ENCODE measurements at places on chromosomes 7 and 10.

DNA sequence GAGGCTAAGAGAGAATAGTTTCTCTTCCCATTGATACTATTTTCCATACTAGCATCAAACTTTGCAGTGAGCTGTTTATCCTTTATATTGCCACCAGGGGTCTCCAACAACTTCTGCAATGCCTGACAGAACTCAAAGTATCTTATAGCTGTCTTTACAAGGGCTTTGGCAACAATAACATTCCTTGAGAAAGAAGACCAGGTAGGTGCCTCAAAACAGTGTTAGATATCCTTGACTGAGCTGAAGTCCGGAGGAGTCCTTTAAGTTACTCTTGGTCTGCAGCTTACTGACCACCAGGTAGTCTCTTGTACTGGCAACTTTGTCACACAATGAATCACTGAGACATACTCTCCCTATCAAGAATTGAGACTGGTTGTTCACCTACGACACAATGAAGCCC is 30.0 kb upstream of the TES start:
- DNase-seq = no peak

GRCh38 chr7:90595801-90596670 is at the start of gene CDK14:
CDK14 (plus strand) TSS chr7:90596321; CDS start chr7:90596628, 307 bp downstream.
- DNase-seq = peak; percentile 95

DNA sequence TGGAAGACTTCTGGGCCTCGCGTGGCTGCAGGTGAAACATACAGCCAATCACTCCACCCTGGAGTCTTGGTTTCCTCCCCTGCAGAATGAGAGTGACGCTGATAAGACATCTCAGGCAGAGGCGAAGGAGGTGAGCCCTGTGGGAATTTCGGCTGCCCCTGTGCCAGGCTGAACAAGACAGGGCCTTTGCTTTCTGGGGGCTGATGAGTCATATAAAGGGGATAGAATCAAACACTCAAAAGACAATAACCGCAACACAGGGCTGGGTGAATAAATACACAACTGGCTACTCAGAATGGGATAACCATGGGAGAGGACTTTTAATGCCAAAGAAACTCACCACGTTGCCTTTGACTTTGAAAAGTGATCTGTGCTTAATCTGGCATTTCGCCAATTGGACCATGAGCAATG is 143.8 kb downstream of the KCNMA1 start:
- no peak for DNase-seq

GRCh38 chr7:26950889-26951288 is 86.5 kb upstream of the SKAP2 start:
- no peak for DNase-seq

- no peak for DNase-seq
Measured at GRCh38 chr10:97047083-97047736, 138.5 kb downstream of the SLIT1 start.

DNA sequence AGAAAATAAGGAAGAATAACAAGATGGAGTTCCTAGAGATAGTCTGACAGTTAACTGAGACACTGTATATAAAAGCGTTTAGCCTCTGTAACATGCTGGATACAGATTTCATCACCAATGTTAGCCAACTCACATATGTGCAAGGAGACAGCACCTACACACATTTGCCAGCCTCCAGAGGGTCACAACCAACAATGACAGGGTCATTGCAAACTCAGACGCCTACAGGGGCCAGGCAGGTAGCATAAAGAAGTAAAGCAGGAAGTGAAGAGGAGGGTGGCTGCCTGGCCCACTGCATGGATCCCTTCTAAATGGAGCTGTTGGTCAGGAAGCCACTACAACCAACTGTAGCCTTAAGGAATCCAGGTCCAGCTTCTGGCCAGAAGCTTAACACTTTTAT is 50.4 kb downstream of the NRAP start:
- DNase-seq = no peak

GRCh38 chr10:79404690-79405131 is 40.7 kb downstream of the ZCCHC24 start:
- DNase-seq = peak; percentile 77

- no peak for DNase-seq
Measured at GRCh38 chr10:85621562-85621961, 745.0 kb downstream of the GRID1 start.

GRCh38 chr10:13706604-13707003 is 119.8 kb downstream of the PRPF18 start:
- DNase-seq = no peak

GRCh38 chr7:8277394-8277982 is 15.5 kb upstream of the ICA1 start:
- DNase-seq = no peak

- DNase-seq = no peak
Measured at GRCh38 chr7:46071076-46071475, 150.0 kb upstream of the IGFBP3 start.

- no peak for DNase-seq
Measured at GRCh38 chr7:71429083-71429482, 297.1 kb downstream of the GALNT17 start.

DNA sequence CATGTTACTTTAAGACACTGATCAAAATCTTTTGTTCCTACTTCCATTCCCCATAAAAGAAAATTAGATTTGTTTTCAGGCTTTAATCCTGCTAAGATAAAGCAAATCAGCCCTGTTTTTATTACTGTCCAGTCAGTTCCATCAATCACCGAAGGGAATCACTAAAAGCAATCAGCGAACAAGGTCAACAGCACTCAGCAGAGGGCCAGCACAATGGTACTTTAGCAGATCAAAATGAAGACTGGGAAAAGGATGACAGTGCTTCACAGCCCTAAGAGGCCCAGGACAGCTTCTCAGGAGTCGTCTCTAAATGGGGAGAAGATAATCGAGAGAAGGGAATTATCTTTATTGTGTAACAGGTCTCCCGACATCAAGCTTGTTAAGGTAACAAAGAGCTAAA is 32.7 kb downstream of the SEM1 start:
- no peak for DNase-seq

GRCh38 chr7:155231241-155231800 is 66.4 kb upstream of the INSIG1 start:
- no peak for DNase-seq

DNA sequence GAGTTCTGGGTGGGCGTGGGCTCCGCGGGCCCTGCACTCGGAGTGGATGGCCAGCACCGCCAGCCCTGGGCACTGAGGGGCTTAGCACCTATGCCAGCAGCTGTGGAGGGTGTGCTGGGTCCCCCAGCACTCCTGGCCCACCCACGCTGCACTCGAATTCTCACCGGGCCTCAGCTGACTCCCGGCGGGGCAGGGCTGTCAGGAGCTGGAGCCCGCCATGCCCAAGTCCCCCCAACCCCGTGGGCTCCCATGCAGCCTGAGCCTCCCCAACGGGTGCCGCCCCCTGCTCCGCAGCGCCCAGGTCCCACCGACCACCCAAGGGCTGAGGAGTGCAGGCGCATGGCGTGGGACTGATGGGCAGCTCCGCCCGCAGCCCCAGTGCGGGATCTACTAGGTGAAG is 93.1 kb downstream of the SLC25A13 start:
- peak; percentile 88 for DNase-seq

GRCh38 chr7:25068502-25069213 is 56.4 kb downstream of the CYCS start:
- DNase-seq = no peak

GRCh38 chr7:110800984-110801383 is 289.9 kb upstream of the LRRN3 start:
- DNase-seq = no peak

- no peak for DNase-seq
Measured at GRCh38 chr10:75236178-75236825, 545 bp upstream of the COMTD1 start.

- DNase-seq = no peak
Measured at GRCh38 chr7:157436763-157437480, 100.1 kb downstream of the DNAJB6 start.

DNA sequence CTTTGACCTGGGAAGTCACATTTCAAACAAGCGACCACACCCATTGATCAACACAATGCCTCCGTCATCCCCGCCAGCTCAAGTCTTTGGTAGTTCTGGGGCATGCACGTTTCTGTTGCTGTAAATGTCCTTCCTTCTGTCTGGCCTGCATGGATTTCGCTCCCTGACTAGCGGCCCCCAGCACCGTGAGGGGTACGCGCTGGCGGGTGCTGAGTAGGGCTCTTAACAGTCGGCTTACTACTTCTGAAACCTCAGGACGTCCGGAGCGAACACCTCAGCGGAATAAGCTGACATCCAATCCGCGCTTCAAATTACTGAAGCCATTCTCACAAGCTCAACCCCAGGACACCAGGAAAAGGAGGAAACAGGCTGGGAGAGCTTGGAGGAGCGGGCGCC is 505 bp downstream of the NUDCD3 start:
- DNase-seq = no peak

DNA sequence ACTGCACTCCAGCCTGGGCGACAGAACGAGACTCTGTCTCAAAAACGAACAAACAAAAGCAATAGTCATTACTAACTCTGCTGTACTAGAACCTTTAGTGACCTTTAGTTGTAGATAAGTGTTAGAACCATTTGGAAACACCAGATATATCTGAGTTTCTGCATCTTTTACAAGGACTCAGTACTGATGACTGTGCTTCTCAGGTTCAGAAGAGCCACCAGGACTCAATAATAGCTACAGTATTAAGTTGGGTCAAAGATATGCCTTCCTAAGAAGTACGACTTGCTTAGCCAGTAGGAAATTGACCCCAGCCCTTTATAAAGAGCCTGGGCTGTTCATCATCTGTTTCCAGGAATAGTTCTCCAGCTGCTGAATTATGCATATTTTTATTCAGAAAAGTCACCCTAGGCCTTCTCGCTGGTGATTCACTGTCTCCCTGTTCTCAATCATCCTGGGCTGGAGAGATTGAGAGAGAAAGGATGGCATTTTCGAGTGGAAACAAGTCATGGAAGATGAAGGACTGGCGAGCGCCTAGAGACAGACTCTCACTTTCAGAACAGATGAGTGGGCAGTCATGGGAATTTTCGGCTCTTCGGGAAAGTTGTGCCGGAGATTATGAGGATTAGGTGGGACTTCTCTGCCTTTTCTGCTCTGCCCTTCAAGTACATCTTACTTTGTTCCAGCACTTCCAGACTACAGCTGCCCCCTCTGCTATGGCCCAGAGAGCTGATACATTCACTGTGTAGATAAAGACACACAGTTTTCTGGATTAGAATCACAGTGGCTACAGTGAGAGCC is 316.1 kb downstream of the CCDC3 start:
- DNase-seq = no peak

GRCh38 chr7:106248600-106248999 is 36.2 kb downstream of the NAMPT start:
- DNase-seq = no peak

- no peak for DNase-seq
Measured at GRCh38 chr10:54799506-54799905, 1.5 kb downstream of the PCDH15 start.

DNA sequence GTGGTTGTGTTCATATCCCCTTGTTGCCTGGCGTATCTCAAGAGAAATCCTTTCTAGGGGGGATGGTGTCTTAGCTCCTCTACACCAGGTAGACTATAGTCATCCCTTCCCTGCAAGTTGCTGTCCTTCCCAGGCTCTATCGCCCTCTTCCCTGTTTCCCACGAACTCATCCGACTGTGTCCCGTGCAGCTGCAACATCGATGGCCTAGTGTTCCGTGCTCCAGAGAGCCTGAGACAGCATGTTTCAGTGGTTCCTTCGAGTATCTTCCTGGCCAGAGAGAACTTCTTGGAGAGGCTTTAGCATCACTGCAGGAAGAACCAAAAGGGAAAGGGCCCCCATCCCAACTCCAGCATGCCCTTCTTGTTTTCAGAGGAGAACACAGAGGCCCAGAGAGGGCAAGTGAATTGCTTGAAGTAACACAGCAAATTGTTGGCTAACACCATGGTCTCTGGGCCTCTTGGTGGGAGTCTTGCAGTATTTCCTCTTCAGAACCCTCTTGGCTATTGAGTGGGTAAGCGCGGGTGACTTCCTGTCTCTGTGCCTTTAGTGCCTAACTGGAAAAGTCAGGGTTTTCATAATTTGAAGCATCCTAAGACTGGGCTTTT is 162.9 kb downstream of the RGS10 start:
- no peak for DNase-seq

GRCh38 chr10:61983255-61983654 is 81.8 kb downstream of the ARID5B start:
- no peak for DNase-seq

GRCh38 chr10:120942806-120943413 is 91.7 kb downstream of the WDR11 start:
- no peak for DNase-seq

DNA sequence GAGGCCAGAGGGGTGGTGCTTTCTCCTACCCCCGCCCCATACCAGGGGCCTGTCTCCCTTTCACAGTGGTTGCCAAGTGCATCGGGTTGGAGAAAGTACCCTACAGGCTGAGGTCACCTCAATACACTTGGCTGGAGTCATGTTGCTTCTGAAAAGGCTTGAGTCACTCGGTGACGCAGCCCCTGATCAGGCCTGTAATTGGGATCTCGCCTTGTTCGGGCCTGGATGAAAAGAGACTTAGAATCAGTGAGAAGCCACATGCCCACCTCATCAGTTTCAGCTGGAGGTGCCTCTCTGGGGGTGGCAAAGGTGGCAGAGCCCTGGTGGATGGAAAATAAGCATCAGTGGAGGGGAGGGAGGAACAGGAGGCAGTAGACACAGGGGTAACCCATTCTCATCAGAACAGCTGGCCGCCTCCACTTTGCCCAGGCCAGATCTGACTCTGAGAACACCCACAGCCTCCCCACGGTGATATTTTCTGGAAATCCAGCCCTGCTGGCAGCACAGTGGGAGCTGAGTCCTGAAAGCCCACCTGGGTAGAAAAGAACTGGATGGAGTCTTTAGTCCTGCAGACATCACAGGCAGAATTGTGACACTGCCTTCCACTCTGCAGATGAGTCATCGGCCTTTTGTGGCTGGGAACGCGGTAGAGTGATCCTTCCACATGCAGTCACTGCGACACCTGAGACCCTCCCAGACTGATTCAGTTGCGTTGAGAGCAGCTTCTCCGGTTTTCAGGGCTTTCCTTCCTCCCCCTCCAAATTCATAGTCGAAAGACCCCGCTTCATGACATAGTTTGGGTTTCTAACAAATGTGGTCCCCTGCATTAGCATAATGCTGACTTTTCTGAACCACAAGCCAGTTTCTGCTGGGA is 108.0 kb downstream of the GRK5 start:
- no peak for DNase-seq

DNA sequence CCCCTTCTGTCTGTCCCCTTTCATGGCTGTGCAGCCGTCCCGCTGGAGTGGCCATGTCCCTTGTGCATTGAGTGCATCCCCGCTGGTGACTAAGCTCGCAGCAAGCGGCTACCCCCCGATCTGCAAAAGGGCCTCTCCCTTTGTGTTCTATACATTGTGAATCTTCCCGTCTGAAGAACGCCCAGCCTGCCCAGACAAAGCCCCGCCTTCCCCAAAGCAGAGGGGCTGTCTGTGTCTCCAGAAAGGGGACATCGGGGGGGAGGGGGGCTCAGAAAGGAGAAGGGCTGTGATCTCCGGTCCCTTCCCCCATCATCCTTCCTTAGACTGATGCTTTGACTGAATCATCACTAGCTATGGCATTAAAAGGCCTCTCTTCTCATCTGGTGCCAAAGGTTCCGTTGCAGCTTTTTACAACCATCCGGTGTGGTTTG is 11.9 kb downstream of the NPTX2 start:
- no peak for DNase-seq
